Right lung (tissue), 10 donors: ENCODE measurements at places on chromosomes 4 and X. TPM values are rescaled to one million over a fixed set of nuclear protein-coding genes. Genes with fewer than 3 reads are reported as not detected.

Gene FAM47A
- not detected for polyA plus RNA-seq

Gene GLRA2
- polyA plus RNA-seq = 0.20 TPM

Gene SERTM2
- polyA plus RNA-seq = 0.04 TPM

Gene GPR82
- 0.16 TPM for polyA plus RNA-seq

DNA sequence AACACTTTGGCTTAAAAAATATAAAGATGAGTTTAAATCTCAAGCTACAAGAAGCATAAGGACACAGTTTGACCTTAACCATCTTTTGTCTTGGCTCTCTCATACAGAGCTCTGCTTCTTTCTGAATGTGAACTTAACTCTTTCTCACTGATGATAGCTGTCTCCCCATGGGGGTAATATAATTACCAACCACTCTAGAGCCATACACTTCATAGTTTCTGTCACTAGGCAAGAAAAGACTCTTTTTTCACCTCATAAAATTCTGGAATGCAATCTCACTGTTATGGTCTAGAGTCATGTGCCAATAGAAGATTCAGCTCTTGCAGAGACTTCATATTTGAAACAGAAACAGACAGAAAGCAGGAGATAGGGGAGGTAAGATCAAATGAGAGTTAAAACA, 481.7 kb upstream of the AGA start:
- DNase-seq = peak; percentile 46

- DNase-seq = no peak
Measured at GRCh38 chrX:96791559-96791958, 92.1 kb upstream of the RPA4 start.

- DNase-seq = no peak
Measured at GRCh38 chrX:42021058-42021457, 97.7 kb upstream of the CASK start.

DNA sequence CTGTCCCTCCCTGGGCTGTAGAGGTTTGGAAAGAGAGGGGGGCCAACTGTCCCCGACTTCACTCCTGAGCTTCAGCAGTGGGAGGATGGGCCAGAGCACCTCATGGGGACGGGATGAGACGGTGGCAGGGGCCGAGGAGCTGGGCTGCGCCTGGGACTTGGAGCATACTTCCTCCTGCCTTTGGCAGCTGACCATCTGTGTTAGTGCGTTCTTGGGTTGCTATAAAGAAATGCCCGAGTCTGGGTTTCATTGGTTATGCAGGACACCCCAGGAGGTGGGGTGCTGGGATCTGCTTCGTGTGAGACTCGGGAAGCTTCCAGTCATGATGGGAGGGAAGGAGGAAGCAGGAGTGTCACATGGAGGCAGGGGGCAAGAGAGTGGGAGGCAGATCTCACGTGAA, 7.4 kb downstream of the PSAPL1 start:
- DNase-seq = no peak

DNA sequence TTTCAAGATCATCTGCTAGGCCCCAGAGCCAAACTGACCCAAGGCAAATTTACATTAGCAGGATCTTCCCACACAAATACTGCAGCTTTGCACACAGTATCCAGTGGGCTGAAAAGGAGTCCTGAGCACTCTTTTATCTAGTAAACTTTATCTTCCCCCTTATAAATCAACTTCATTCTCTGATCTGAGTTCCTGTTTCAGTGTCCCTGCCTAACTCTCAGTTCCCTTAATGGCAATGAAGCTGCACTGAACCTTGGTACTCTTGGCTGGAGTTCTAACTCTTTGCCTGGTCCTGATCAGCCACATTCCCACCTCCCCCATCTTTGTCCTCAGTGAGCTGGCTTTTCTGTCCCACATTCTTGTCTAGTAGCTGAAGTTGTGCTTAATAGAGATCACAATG, 37.4 kb downstream of the EDA2R start:
- DNase-seq = no peak

DNA sequence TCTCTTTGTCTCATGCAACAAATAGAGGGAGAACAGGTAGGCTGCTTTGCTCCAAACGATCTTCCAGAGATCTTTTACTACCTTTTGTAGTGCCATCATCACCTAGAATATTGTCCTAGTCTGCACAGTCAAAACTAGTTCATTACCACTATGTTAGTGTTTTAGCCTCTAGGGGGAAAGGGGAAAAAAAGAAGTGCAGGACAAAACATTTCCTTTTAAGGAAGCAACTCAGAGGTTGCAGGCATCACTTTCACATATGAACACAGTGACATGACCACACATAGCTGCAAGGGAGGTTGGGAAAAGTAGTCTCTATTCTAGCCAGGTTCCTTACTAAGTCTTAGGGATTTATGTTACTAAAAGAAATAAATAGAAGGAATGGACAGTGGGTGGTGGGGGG, 39.3 kb upstream of the RAP2C start:
- DNase-seq = no peak

DNA sequence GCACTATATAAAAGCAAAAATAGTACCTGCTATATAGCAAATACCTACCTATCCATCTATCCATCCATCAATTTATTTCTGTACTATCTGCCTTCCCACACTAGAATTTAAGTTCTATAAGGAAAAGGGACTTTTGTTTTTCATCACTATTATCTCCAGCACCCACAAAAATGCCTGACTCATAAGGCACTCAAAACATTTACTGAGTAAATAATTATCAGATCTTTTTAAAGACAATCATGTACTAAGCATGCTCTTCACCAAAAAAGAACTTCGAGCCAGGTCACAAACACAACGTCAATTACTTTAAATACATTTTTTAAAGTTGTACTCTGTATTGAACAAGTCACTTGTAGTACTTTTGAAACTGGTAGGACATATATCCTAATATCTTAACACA, 119.9 kb downstream of the FBXW7 start:
- DNase-seq = no peak

DNA sequence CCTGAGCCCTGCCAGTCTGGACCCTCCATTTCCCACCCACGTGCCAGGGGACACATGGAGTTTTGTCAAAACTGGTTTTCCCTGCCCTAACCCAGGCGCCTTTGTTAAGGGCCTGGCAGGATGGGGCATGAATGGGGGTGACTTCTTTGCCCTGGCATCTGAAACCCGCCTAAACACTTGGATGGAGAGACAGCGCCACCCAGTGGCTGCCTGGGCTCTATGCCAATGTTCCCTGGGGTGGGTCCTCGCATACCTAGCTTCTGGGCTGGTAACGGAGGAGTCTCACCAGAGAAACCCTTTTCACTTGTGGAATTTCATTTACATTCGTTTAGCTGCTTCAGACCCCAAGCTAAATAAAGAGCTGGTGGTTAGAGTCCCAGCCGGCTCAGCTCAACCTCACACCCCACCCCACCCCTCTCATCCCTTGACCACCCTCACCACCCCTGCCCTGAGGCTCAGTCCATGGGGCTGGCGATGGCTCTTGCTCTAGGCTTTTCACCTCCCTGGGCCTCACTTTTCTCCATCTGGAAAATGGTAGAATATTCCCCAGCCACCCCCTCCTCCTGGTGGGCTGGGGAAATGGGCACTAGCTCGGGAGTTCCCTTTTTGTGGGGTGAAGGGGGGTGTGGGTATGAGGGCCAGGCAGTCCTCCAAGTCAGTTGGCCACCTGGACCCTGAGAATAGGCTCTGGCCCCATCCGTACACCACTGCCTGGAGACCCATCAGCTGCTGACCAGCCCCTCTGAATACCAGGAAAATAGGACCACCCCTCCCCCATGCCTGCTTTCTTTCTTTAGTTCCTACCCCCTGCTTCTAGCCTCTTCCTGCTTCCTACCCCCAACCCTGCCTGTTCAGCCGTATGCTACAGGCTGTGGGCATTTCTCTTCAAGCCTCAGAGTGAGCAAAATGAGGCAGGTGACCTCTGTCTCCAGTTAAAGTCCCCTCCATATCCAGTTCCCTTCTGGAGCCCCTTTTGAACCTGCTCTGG, 57.1 kb upstream of the PJA1 start:
- peak; percentile 58 for DNase-seq

GRCh38 chrX:136063340-136064079, 78.3 kb downstream of the SLC9A6 start:
- DNase-seq = no peak

DNA sequence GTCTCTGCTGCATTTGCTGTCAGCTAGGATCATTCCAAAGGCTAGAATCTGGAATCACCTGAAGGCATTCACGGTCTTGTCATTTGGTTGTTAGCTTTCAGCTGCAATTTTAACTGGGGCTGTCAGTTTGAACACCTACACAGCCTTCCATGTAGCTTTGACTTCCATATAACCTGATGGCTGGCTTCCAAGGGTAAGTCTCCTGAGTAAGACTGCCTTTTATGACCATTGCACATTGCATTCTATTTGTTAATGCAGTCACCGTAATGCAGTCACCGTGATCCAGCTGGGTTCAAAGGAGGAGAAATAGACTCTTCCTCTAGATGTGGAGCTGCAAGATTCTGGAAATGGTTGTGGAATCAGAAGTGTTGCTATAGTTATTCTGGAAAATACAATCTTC, 1284.2 kb downstream of the ADGRL3 start:
- DNase-seq = no peak

DNA sequence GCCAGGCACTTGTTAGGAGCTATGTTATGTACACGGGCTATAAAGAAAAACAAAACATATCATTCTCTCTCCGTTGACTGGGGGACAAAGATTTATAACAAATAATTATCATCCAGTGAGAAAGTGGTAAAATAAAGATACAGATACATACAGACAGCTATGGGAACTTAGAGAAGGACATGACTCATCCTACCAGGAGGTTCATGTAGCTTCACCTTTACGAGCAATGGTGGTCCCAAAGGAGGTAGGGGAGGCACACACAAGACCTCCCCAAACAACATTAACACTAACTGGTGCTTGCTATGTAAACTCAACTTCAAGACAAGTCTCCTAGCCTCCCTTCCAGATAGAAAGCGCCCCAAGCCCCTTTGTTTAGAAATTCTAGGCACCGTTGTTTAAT, 8.9 kb downstream of the AMBN start:
- DNase-seq = no peak

- DNase-seq = no peak
Measured at GRCh38 chr4:88908003-88908402, 149.0 kb downstream of the FAM13A start.

DNA sequence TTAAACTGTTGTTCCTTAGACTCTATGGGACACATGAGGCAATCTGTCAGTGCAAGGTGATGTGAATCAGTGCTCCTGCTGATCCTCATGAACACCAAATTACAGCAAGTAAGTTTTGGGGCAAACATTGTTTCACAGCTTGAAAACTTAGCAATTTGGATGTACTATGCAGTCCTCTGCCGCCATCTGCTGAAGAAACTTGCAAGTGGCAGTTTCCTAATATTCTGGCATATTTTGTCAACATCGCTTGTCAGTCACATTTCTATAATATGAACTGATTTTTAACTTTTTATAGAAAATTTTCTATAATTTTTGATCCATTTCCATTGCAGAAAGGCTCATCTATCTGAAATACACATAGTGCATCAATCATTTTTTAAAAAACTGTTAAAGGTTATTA, 56.3 kb downstream of the ZAR1 start:
- peak; percentile 7 for DNase-seq
